Mucosa of descending colon (tissue), 3 donors: ENCODE measurements at places on chromosomes 1 and 21.

DNA sequence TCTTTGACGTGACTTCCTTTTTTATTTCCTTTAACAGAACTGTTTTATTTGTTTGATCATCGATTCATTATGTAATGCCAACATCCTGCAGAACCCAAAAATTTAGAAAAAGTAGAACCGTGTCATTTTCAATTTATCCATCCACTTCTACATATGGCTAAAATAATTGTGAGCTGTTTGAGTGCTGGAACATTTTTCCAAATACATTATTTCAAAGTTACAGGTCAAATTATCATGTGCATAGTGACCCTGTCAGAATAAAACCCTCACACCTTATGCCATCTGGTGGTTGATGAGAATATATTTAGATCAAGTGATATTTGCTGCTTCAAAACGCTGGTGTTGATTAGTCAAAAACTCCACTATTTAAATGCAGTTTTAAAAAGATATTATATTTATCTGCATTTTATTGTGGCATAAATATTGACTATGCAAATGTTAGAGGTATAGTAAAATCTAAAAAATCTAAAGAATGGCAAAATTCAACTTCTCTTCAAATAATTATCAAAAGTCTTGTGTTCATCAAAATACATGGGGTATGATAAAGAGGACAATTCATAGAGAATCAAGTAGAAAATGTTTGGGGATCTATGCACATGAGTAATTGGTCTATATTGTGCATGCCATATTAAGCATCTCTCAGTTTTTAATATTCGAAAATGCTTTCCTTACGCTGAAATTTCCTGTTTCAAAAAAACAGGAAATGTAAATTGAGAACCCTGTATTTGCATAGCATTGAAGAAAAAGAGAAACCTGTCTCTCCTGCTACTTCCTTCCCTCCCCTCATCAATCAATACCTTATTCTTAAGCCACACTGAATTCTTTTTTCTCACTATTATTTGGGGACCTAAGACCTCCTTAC lies 39.7 kb downstream of the UBE2U start:
- DNase-seq = no peak

GRCh38 chr21:35585878-35586277 lies 474.4 kb downstream of the SETD4 start:
- no peak for DNase-seq

GRCh38 chr1:56125316-56125715 lies 454.0 kb downstream of the PLPP3 start:
- DNase-seq = no peak

DNA sequence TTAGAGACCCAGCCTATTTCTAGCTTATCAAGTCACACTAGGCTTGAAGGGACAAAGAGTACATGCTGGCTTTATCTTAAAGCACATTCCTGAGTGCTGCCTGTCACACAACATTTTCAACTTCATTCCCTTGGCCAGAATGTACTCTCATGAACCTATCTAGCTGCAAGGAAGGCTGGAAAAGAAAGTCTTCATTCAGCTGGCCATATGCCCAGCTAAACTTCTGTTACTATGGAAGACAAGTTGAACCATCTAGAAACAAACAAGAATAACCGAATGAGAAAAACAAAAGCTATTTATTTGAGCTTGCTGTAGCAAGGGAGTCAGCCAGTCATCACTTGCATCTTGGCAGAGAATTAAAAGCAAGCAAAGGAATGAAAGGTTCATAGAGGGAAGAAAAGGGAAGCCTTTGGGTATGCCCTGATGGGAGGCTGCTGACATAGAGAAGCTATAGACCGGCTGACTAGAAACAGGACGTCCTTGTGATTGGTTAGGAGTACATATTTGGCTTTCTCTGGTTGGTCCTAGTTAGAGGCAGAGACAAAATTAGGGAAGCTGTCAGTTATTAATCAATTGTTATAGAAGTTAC lies 108.4 kb downstream of the NEK7 start:
- DNase-seq = no peak

GRCh38 chr21:28767523-28767922 lies 225.2 kb downstream of the LTN1 start:
- no peak for DNase-seq

GRCh38 chr1:75796376-75797272 lies at the start of gene MSH4:
TSS of gene MSH4 (plus strand) at chr1:75796882. CDS start at chr1:75796986, 104 bp downstream.
- peak; percentile 55 for DNase-seq

- no peak for DNase-seq
These were observed 22.9 kb upstream of the MTF2 start for GRCh38 chr1:93056214-93056613.

DNA sequence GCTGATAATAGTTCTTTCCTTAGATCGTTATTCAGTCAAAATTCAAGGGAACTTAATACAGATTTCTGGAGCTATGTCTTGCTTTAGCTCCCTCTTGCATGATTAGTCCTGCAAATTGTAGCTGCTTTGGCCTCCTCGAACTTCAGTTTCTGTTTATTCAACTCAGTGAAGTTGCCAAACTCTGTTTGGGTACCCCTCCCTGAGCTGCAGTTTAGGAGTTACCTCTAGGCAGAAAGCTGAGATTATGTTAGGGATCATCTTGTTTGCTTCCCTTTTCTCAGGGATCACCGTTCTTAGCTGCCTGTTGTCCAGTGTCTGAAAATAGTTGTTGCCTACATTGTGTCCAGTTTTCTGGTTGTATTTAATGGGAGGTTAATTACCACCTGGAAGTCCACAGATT lies 43.5 kb downstream of the SNX27 start:
- DNase-seq = no peak

DNA sequence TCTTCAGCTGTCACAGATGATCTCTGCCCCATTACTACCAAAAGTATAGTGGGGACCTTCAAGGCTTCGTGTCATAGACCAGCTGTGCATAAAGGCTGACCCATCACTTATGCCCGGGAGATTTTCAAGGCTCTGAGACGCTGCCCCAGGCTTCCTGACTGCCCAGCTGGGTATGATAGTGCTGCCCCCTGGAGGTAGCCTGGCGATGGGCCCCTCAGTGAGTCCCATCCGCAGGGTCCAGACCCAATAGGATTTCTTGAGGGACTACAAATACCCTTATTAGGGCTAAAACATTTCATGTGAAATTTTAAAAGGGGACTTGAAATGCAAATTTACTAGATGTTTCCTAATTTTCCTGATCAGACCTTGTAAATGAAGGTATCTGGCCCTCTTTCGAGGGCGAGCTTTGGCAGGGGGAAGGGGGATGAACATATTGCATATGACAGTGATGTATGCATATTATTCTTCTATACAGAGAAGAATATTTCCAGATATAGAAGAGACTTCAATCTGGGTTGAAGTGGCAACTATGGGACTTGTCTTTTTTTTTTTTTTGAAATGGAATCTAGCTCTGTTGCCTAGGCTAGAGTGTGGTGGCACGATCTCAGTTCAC lies 11.7 kb upstream of the FCMR start:
- DNase-seq = peak; percentile 72

DNA sequence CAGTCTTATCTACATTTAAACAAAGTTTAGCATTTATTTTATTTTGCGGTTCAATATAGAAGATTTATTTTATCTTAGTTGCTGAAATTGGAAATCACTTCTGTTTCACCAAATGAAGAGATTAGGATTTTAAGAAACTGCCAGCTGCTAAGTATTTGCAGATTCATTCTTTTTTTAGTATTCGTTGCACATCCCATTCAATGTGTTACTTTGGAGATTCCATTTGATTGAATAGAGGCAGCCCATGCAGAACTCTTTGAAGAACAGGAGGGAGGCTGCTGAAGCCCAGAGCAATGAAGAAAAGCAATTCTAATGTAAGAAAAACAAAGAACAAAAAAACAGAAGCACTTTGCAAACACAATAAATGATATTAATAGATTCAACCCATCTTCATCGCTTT lies 38.6 kb upstream of the IL12RB2 start:
- DNase-seq = no peak

DNA sequence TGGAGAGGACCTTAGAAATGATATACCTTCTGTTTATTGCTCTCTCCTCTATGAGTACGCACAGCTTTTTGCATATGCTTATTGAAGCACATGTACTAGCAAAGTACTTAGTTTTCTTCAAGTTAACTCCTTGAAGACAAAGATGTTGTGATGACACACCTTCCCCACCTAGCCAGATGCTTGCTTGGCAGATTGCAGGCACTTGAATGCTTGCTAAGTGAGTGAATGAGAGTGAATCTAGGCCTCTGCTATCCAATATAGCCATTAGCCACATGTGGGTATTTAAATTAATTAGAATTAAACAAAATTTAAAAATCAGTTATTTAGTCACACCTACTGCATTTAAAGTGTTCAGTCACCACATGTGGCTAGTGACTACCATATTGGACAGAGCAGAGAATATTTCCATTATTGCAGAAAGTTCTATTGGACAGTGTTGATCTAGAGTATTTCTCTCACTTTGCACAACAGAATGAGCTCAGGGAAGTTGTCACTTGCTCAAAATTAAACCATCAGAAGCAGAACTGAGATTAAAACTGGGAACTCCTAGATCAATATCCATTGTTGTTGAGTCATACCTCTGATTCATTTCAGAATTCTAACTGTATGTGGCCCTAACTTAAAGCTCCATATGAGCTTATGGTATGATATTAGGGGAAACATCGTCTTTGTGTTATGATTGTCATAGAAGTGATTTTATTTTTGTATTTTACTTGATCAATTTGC lies 8.6 kb upstream of the EEIG2 start:
- no peak for DNase-seq

GRCh38 chr1:209774592-209774991 lies 9.8 kb downstream of the C1orf74 start:
- no peak for DNase-seq

DNA sequence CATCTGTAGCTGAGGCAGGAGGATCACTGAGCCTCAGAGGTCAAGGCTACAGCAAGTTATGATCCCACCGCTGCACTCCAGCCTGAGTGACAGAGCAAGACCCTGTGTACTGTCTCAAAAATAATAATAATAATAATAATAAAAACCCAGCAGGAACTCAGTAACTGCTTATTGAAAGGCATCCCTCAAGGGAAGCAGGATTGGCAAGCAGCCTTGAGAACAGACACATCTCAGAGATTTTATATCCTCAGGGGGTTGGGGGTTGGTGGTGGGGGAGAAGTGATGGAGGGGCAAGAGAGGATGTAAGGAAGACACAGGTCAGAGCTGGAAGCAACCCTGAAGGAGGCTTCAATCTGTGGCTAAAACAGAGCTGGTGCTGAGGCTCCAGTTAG lies 29.6 kb downstream of the GNB1 start:
- no peak for DNase-seq

DNA sequence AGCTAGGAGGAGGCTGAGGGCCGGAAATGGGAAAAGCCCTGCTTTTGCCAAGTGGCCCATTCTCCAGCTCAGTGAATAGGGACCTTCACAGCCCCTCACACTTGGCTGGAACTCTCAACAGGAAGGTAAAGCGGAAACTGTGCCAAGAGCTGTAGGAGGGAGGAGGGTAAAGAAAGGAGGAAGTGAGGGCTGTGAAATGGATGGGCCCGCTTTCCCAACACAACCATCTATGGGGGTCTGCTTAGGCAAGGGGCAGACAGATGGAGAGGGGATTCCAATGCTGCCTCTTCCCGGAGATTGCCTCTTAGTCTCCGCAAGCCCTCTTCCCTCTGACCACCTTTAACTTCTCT lies 5.2 kb downstream of the INKA2 start:
- no peak for DNase-seq

DNA sequence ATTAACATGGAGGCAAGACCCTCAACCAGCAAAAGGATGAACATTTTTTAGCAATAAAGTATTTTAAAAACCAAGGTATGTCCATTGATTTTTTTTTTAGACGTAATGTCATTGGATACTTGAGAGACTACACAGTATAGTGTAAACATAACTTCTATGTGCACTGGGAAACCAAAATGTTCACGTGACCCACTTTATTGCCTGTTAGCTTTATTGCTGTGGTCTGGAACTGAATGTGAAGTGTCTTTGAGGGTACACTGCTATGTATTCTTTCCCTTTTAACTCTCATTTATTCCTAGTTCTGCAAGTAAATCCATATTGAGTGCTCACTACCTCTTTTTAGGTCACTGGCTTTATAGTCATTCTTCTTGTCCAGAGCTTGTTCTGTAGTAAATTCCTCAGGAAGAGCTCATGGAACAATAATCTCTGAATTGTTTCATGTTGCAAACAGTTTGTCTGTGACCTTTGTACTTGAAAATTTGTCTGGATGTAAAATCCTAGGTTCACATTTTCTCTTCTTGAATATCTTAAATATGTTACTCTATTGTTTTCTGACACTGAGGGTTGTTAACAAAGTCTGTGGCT lies 20.6 kb downstream of the ABCD3 start:
- DNase-seq = no peak

GRCh38 chr1:165389609-165390008 lies 33.1 kb upstream of the LMX1A start:
- no peak for DNase-seq

DNA sequence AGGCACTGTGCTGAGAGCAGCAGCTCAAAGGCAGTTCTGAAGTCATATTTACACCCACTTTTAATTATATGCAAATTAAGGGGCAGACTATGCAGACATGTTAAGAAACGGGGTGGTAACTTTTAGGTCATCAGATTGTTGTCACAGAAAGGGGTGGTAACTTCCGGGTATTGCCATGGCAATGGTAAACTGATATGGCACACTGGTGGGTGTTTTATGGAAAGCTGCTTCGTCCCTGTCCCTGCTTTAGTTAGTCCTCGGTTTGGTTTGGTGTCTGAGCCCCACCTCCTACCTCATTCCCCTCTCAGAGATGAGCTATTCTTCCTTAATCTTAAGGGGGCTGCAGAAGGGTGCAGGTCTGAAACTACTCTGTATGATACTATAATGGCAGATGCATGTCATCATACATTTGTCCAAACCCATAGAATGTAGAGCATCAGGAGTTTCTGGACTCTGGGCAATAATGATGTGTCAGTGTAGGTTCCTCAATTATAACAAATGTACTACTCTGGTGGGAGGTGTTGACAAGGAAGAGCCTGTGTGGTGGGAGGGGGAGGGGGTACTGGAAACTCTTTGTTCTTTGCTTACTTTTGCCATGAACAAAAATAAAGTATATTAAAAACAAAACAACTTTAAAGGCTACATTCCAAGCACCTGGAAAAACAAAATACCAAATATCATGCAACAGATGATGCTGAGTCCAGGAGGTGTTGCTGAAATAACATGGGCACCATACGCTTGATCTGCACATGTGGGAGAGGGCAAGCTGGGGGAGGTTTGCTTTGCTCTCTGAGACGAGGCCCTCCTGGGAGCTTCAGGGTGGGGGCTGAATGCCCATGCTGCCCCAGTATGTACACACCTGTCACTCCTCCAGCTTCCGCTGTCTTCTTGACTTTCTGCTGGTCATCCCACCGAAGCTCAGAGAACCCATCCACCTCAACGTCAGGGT lies 6.3 kb downstream of the PARP1 start:
- no peak for DNase-seq

DNA sequence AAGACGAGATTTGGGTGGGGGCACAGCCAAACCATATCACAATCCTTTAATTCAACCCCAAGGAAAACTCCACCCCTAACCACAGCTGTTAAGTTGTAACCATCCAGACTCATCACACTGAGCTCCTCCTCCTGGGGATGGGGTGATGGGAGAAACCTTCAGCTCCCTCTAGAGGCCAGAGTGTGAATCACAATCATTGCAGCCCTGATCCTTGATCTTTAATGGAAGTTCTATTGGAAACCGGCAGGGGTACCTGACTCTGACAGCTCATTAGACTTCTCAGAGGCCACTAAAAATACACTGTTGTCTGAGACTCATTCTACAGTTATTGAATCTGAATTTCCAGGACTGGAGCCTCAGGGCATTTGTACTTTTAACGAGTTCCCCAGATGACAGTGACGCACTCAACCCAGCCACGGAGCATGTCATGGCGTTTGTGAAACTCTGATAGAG lies 127.2 kb downstream of the IGSF21 start:
- DNase-seq = no peak
